NCI-H1105 (cell line): ENCODE measurements at places on chromosomes 2 and 18.

DNA sequence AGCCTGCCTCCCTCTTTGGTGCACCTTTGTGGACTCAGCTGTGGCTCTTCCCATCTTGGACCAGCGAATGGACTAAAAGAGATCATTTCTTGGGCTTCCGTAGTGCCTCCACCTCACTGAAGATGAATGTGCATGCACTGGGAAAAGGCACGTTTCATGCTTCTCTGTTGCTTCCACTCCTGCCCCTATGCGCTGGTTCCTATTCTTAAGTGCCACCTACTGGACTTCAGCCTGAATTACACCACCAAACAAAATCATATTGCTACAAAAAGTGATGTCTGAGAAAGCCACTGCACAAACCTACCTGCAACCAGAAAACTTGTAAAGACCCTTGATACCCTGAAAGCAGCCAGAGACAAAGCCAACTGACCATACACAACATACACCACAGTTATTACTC is 695.6 kb downstream of the TSN start:
- DNase-seq, result no peak

DNA sequence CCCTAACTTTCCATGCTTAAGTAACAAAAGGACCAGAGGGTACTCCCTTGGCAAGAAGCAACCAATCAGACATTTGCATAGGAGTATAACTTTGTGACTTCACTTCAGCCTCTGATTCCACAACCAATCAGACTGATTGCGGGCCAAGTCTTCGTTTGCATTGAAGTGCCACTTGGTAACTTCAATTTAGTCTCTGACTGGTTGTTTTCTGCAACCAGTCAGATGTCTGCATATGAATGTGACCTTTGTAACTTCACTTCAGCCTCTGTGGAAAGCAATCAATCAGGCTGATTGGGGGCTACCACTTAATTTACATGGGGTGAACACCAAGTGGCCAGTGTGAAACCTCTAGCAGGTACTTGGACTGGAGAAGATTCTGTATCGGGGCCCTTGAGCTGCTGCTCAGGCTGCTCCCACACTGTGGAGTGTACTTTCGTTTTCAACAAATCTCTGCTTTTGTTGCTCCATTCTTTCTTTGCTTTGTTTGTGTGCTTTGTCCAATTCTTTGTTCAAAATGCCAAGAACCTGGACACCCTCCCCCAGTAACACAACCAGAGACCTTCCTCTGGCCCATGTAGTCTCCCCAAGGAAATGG is 241.5 kb downstream of the ACKR3 start:
- no peak for DNase-seq

DNA sequence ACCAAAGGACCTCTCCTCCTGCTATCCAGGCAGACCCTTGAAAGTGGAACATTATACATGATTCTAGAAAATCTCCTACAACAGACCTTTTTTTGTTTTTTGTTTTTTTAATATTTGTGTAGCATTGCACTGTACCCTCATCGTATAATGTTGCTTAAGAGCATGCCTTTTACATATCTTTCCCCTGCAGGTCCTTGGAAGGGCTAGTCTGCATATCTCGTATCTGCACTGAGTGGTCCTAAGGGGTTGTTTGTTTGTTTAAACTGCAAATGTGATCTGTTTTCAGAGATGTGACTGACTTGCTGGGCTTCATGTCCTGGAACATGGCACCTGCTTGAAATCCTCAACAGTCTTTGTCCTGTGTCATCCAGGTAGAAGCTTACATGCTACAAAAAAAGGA is 204.1 kb downstream of the FAM210A start:
- DNase-seq, result no peak

- peak; percentile 51 for DNase-seq
Measured at GRCh38 chr2:55168221-55169154, 63.6 kb downstream of the CLHC1 start.

DNA sequence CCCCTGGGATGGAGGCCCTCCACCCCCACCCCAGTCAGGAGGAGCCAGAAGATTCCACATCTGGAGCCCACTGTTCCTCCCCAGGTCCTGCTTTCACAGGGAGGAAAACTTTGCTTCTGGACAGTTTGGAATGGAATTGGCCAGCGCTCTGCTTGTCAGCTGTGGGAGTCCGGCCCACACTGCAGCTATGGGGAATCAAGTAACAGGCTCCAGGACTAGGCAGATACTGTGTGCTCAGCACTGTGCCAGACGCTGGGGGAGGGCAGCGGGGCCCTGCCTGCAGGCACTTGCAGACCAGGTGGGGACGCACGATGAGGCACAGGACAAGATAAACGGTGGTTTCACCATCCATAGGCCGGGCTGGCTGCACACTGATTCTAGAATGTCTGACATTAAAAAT is 114.0 kb downstream of the STPG4 start:
- DNase-seq, result no peak

DNA sequence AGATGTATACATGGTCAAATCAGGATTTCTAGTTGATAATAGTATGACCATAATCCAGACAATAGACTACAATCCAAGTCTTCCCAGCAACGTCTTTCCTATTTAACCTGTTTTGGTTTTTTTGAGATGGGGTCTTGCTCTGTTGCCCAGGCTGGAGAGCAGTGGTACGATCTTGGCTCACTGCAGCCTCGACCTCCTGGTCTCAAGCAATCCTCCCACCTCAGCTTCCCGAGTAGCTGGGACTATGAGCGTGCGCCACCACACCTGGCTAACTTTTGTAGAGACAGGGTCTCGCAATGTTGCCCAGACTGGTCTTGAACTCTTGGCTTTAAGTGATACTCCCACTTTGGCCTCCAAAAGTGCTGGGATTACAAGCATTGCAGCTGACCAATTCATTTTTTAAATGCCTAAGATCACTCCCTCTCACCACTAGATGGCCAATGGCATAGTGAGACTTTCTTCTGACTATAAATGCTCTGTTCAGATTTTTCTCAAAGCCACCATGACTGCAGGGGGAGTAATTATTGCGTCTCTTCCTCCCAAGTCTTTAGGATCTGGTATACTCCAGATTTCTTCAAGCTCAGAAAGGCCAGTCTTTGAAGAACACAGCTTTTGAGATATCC is 47.6 kb downstream of the HNRNPLL start:
- no peak for DNase-seq

DNA sequence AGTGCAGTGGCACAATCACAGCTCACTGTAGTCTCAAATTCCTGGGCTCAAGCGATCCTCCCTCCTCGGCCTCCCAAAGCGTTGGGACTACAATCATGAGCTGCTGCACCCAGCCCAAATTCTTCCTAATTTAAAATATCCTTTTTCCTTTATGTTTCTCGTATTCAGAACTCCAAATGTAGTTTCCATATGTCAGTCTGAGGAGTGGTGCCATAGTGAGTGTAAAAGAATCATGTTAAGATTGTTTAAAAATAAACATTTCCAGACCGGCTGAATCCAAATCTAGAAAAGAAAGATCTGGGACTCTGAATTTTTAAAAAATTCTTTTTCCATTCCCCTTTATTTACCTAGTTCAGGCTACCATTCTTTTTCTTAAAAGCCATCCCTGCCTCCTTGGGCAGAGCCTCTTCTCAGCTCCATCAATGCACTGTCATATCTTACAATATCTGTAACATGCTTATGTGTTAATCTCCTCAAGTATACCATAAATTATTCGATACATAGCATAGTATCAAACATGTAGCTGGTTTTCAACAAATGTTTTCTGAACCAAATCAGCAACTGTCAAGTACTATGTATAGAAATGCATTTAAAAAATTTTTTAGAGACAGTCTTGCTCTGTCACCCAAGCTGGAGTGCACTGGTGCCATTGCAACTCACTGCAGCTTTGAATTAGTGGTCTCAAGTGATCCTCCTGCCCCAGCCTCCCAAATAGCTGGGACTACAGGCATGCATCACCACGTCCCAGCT is 31.3 kb downstream of the PTPN2 start:
- DNase-seq, result no peak

- DNase-seq, result no peak
Measured at GRCh38 chr2:65834771-65835475, 402.5 kb upstream of the SPRED2 start.

- DNase-seq, result no peak
Measured at GRCh38 chr18:27711382-27711781, 465.5 kb downstream of the CDH2 start.
